Astrocyte of the cerebellum (primary cell): ENCODE measurements at places on chromosomes 13 and 19.

DNA sequence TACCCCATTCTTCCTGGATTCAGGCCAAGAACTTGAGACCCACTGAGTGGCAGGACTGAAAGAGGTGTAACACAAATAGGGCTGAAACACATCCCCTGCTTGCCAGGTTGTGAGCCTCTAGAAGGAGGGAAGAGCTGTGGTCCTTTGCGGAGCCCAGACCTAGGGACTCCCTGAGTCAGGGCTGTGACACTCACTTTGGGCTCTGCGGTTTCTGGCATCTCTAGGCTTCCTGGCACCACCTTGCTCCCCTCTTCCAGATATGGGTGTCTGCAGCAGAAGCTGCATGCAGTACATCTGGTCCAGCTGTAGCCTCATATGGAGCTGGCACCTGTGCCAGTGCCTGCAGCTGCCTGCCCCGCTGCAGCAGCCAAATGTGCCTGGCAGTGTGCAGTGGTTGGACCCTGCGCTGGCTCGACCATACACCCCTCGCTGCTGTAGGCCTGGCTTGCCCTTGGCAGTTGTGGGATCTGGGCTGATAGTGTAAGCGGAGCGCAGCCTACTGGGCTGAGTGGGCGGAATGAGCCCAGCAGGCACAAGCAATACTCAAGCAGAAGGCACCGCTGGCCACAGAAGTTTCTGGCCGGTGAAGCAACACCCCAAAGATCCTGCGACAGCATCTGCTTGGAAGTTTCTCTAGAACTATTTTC, 290.4 kb downstream of the SLITRK6 start:
- no peak for DNase-seq

DNA sequence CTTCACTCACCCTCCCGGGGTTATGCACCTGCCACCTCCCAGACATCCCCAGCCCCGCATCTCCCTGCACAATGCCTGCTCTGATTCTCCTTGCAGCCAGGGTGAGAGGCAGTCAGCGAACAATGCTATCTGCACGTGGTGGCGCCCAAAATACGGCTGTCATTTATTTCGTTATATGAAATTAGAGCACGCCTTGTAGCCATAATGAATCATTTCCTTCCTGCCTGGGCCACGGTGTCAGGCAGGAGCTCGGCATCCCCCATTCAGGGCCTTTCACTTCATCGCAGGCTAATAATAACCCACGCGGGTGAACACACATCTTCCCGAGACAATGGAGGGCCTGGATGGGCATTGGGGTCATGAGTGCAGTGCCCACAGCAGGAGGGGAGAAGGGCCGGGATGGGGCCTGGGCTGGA, 143.8 kb upstream of the ZNF507 start:
- no peak for DNase-seq

DNA sequence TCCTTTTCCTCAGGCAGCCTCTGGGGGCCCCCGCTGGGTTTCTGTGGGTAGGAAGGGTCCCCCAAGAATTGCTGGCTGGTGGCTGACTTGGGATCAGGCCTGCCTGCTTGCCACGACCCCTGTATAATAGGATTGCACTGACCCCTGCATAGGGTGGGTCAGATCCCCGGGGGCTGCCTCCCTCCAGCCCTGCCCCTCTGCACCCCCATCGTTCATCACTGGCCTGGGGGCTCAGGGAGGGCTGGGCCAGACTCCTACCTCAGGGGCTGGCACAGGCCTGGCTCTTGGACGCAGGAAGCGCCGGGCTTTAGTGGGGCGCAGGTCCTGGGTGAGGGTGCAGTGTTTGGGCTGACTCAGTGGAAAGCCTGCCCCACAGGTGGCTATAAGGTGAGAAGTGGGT, 10.6 kb downstream of the NDUFB7 start:
- no peak for DNase-seq

DNA sequence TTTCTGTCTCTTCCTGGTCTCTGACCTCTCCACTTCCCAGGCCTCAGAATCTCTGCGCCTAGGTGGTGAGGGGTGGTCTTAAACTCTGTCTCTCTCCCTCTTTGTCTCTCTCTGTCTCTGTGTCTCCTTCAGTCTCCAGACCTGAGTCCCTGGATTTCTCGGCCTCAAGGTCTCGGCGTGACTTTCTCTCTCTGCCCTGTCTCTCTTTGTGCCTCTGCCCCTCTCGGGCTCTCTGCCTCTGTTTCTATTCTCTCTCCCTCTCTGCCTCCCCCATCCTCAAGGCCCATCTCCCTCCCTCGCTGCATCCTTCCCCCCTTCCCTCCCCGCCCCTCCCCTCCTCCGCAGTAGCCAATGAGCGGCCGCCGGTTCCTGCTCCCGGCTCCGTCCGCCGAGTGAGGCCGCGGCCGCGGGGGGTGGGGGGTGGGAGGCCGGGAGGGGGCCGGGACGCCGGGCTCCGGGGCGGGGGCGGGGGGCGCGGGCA, at the start of gene CACNG7:
CACNG7 (plus strand) TSS at position 344 of the 481 bp plus-strand sequence. CDS start 3,554 bp downstream, outside the sequence.
- DNase-seq, result no peak

DNA sequence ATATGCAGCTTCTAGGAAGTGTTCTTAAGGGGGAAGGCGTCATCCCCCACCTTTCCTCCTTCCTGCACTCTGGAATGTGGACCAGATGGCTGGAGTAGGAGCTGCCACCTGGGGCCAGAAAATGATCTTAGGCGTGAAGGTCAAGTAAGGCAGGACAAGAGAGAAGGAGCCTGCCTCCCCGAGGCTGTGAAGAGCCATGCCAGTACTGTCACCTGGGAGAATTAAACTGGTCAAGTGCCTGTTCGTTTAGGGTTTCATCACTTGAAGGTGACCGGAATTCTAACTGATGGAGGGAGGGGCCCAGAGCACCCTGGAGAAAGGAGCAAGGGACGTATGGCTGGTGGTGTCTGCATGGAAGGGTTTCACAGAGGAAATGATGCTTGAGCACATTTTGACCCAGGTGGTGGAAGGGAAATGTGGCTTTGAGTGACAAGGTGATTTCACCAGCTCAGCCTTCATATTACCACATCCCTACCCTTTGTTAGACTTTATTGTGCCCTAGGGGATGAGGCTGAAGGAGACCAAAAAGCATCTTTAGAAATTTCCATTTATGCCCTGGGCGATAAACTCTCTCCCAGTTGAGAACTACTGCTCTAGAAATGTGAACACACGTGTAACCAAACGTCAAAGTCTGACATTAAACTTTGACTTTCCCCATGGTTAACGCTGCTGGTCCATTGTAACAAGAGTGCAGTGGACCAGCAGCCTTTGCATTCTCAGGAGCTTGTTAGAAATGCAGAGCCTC, 37.5 kb downstream of the PPP2R1A start:
- no peak for DNase-seq

DNA sequence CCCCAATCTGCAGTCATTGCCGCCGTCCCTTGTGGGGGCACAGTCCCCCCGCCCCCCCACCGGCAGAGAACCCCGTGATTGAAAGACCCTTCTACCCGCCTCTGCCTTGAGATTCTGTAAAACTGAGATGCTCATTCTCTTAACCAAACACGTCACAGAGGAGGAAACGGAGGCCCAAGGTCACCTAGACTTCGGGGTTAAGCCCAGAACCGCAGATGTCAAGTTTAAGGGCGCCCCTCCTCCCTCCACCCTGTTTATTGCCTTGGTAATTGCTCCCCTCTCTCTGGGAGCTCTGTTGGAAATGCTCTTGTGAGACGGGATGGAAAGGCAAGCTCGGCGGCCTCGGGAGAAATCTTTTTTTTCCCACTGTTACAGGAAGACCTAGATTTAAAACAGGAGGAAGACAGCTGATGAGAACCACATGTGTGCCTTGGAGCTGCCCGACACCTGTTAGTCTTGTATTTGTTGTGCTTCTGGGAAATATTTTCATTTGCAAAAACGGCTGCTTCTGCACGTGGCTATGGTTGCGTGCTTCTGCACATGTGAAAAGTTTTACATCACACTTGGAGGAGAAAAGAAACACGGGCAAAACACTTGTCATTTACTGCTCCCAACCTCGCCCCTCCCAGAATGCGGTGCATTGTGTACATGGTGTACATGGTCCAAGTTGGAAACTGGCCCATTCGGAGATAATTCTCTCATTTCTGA, 1.1 kb upstream of the MED26 start:
- no peak for DNase-seq

DNA sequence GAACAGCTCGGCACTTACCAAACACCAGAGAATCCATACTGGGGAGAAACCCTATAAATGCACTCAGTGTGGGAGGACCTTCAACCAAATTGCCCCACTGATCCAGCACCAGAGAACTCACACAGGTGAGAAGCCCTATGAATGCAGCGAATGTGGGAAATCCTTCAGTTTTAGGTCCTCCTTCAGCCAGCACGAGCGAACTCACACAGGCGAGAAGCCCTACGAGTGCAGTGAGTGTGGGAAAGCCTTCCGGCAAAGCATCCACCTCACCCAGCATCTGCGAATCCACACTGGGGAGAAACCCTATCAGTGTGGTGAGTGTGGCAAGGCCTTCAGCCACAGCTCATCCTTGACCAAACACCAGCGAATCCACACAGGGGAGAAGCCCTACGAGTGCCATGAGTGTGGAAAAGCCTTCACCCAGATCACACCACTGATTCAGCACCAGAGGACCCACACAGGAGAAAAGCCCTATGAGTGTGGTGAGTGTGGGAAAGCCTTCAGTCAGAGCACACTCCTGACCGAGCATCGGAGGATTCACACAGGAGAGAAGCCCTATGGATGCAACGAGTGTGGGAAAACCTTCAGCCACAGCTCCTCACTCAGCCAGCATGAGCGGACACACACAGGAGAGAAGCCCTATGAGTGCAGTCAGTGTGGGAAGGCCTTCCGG, 8.3 kb downstream of the ZNF135 start:
- no peak for DNase-seq

- DNase-seq, result no peak
Observed at GRCh38 chr13:98652721-98653462, 76.0 kb upstream of the STK24 start.

- no peak for DNase-seq
Observed at GRCh38 chr13:32277839-32278238, 37.3 kb downstream of the ZAR1L start.

DNA sequence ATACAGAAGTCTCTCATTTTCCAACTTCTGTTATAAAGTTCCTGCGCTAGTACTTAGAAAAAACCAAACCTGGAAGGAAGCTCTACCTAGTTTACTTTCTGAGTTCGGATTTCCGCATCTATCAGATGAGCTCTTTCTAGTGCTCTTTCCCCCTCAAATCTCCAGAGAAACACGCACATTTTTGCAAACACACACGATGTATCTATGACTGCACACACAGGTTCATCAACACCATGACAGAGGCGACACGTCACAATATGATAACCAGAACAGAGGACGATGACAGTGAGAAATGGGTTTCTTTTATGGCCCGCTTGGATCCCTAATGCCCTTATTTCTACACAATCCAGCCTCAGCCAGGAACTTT, 629 bp upstream of the LRRC63 start:
- DNase-seq, result no peak

DNA sequence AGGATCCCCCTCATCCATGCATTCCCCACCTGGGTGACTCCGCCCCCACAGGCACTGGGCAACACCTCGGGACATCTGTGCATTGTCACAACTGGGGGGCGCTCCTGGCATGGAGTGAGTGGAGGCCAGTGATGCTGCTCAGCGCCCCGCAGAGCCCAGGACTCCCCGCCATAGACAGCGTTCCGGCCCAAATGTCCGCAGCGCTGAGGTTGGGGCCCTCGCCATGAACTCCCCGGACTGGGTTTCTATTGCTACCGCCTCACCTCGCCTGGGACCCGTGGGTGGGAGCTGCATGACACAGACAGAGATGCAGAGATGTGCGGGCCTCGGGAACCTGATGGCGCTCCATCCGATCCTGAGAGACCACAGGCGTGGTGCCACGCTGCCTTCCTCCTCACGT, 4.6 kb downstream of the FZR1 start:
- DNase-seq, result no peak

GRCh38 chr19:38417544-38418506, 8.2 kb downstream of the RASGRP4 start:
- DNase-seq, result no peak

- no peak for DNase-seq
Observed at GRCh38 chr19:41362143-41362847, 1.7 kb downstream of the B9D2 start.

GRCh38 chr13:109986851-109987250, 200.5 kb upstream of the IRS2 start:
- DNase-seq, result no peak

DNA sequence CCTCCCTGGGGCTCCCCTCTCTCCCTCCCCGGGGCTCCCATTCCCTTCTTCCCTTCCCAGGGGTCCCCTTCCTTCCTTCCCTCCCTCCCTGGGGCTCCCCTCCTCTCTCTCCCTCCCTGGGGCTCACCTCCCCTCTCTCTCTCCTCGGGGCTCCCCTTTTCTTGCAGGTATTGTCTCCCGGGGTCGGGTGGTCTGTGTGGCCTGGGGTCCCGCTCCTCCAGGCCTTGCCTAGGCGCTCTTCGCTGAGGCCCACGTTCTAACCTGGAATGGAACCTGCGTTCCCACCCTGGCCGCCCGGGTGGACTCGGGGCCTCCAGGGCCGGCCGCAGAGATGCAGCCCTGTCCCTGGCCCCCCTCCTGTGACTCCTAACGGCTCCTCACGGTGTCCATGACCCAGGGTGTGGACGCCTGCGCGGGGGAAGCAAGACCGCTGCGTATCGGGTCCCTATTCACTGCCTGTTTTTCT, 940 bp upstream of the DCUN1D2 start:
- DNase-seq, result no peak

DNA sequence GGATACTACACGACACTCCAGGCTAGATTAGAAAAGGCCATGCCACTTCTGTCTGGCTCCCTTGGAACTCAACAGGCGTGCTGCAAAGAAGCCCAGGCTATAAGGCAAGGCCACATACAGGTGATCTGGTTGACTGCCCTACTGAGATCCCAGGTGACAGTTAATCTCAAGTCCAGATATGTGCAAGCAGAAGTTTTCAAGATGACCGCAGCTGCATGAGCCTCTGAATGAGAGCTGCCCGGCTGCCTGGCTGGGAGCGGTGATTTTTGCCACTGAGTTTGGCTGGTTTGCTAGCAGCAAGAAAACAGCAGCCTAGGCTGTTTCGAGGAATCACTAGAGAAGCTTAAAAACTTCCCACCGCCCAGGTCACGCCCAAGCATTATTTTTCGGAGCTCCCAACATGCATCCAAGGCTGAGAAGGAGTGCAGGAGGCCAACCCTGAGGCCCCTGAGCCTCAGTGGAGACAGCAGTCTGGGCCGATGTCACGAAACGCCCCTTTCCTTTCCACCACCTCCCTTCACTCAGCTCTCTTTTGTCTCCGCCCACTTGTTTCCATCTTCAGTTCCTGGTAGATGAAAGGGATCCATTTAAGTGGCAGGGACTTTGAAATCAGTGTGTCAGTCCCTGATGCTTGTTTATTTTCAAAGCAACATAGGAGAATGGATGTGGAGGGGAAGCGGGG, 14.0 kb upstream of the URI1 start:
- no peak for DNase-seq

DNA sequence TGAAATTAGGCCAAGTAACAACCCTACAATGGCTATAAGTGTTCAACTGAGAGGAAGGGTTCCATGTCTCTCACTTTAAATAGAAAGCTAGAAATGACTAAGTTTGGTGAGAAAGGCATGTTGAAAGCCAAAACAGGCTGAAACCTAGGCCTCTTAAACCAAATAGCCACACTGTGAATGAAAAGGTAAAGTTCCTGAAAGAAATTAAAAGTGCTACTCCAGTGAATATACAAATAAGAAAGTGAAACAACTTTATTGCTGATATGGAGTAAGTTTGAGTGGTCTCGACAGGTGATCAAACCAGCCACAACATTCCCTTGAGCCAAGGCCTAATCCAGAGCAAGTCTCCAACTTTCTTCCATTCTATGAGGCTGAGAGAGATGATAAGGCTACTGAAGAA, 209.6 kb downstream of the KLF12 start:
- DNase-seq, result no peak

GRCh38 chr19:35216016-35216832, 12.3 kb downstream of the FAM187B start:
- no peak for DNase-seq

GRCh38 chr19:33303791-33304345, 1.5 kb upstream of the CEBPA start:
- no peak for DNase-seq
